ENCODE measurements at places on chromosomes 5 and 9.
A peak's percentile ranks its signal among the peaks of the same experiment; 100 is the strongest.

DNA sequence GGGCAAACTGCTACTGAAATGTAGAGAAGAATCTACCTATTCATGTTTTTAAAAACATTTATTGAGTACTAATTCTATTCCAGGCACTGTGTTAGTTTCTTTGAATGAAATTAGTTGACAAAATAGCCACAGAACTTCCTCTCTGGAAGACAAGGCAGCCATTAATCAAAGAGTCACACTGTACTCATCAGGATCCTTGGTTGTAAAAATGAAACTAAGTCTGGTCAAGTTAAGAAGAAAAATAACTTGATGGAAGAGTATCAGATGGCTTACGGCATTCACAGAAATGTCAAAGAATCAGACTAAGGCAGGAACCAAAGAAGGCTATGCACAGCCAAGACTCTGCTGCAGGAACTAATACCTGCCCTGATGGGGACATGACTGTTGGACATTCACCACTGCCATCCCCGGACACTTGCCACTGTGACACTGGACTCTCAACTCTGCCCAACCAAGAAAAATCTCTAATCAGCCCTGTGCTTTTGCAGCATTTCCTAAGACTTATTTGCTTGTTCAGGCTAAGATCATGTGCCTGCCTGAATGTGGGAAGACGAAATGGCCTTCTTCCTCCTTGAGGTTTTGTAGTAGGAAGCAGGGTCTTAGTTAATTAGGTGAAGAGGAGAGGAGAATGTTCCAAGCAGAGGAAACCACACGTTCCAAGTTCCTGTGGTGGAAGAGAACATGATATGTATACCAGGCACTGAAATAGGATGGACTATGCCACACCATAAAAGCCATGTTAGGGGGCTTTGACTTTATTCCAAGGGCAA, 23.3 kb upstream of the NDUFB6 start:
- DNase-seq = no peak

DNA sequence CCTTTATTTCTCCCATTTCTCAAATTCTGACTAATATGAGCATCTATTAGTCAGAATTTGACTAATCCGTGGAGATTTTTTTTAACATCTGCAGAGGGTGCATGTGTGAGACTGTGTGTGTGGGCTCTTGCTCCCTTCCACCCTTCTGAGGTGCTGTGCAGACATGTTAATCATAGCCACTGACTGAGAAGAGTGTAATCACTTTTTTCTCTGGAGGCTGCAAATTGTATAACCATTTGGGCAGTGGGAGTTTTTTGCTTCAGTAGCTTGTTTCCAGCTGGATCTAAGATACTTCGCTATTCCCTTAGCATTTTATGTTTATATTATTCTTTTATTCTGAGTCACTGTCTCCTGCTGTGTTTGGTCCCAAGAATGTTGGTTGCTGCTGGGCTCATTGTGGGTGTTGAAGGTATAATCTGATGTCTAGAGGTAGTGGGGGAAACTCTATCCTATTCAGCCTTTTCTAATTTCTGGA, 66.2 kb downstream of the ARHGEF28 start:
- peak; percentile 15 for DNase-seq

- DNase-seq = no peak
Observed at GRCh38 chr5:120778491-120779484, 314.7 kb downstream of the PRR16 start.

GRCh38 chr5:84825606-84826005, 440.9 kb upstream of the EDIL3 start:
- DNase-seq = no peak

DNA sequence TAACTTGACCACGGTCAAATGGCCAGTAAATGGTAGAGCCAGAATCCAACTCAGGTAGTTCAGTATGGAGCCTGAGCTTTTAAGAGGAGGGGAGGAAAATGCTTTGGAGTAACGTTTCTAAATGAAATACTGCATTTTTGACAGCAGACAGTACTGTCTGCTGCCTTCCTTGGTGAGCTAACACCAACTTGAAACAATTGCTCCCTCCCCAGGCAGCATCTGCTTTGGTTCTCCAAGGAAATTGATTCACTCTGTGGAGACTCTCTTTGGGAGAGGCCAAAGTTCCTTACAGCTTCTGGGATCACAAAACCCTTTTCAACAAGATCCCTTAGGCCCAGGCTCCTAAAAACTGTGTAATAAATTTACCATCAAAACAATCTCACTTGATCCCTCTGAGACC, 75.2 kb upstream of the SSBP2 start:
- no peak for DNase-seq

DNA sequence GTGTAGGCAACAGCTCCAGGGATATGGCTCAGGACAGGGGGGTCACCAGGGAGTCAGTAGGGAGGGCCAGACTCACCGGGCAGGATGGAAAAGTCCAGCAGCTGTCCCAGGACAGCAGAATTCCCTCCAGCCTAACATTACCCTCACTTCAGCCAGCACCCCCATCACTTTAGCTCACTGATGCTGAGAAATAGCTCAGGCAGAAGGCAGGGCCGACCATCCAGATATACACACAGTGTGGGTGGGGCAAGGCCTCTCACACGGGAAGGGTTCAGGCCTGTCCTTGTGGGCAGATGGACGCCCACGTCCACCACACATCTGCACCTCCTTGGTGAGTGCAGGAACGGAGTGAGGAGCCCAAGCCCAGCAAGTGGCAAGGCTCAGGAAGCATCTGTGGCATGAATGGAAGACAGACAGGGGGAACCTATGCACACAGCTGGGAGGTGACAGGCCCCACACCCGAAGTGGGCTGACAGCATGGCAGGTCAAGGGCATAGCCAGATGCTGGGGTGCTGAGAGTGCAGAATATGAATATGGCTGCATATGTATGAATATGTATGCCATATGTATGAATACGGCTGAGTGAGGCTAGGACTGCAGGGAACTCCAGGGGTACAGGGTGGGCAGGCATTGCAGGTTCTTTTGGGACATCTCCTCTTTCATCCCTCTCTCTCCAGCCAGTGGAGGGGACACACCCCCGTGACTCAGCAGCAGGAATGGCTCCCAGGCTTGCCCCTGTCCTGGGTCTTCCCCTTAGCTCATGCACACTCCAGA, 17.0 kb downstream of the BICD2 start:
- no peak for DNase-seq

DNA sequence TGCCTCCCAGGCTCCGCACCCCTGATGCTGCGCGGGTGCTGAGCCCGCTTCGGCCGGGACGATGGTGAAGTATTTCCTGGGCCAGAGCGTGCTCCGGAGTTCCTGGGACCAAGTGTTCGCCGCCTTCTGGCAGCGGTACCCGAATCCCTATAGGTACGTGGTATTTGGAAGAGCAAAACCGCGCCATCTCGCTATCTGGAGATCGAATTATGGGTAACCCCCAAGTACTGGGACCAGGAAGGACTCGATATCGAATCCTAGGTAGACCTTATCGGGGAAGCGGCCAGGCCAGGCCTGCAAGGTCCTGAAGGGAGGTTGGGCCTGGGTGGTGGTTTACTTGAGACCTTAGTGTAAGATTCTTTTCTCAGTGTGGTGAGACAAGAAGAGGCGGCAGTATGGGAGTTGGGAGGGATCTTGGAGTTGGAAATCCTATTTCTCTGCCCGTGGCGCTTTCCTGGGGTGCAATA, 359 bp downstream of the PRELID1 start:
- DNase-seq = peak; percentile 29

GRCh38 chr9:108552459-108553040, 303.2 kb downstream of the ACTL7B start:
- no peak for DNase-seq

DNA sequence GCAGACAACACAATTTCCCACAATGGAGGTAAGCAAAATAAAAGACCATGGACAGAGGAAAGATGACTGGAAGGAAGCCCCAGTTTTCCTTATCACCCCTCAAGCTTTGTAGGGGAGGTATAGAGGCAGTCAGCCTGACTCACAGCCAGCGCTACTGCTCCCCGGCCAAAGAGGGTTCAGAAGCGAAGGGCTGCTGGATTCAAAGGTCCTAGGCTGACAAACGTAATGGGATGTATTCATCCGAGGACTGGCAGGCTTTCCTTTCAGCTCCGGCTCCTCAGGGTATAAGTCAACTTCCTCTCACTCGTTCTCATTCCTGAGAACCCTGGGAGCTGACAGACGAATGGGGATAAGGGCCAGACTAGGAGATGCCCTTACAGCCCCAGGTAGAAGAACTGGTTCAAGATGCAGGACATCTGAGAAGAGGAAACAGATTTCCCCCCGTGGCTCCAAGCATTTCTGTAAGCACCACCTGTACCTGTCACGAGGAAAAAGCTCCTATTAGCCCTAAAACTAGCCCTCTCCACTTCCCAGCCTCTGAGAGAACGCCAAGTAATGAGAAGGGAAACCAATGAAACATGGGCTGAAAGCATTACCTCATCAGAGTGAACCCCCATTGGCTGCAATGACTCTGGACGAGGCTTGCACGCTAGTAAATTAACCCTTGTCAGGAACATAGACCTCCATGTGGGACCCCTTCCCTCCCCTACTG, 22.1 kb upstream of the FAM13B start:
- DNase-seq = no peak

- no peak for DNase-seq
Observed at GRCh38 chr9:89215342-89215741, 36.7 kb upstream of the SHC3 start.

DNA sequence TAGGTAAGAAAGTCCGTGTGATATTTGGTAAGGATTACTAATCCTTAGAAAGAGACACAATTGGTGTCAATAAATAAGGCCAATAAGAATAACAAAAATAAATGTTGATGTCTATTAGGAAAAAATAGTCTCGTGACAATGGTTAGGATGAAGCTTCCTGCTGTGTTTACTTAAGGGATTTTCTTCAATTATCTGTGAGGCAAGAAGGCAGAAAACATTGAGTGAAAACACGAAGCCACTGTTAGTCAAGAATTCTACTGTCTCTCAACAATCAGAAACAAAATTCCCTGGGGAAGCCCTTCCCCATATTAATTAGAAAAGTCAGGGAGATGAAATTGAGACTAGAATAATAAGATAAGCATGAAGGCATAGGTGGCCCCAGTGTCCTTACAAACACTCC, 149.0 kb downstream of the SYK start:
- DNase-seq = no peak

Measured in GM13976 (cell line).